Astrocyte of the cerebellum (primary cell): ENCODE measurements at places on chromosomes 7 and 10.

- DNase-seq: no peak
Observed at GRCh38 chr10:91360461-91360860, 49.7 kb upstream of the HECTD2 start.

GRCh38 chr7:115549910-115550309 lies 480.7 kb downstream of the TFEC start:
- DNase-seq: no peak

- DNase-seq: no peak
Observed at GRCh38 chr7:7802531-7802930, 84.1 kb upstream of the RPA3 start.

- no peak for DNase-seq
Observed at GRCh38 chr10:88190540-88191235, 327.3 kb downstream of the PTEN start.

GRCh38 chr10:103244666-103245271 lies 918 bp upstream of the RPEL1 start:
- DNase-seq: peak; percentile 77

- DNase-seq: no peak
Observed at GRCh38 chr7:33669251-33669670, 236.1 kb upstream of the BMPER start.

- no peak for DNase-seq
Observed at GRCh38 chr7:117312593-117313580, 10.0 kb downstream of the WNT2 start.

- peak; percentile 28 for DNase-seq
Observed at GRCh38 chr7:72493850-72494661, 81.9 kb upstream of the CALN1 start.

DNA sequence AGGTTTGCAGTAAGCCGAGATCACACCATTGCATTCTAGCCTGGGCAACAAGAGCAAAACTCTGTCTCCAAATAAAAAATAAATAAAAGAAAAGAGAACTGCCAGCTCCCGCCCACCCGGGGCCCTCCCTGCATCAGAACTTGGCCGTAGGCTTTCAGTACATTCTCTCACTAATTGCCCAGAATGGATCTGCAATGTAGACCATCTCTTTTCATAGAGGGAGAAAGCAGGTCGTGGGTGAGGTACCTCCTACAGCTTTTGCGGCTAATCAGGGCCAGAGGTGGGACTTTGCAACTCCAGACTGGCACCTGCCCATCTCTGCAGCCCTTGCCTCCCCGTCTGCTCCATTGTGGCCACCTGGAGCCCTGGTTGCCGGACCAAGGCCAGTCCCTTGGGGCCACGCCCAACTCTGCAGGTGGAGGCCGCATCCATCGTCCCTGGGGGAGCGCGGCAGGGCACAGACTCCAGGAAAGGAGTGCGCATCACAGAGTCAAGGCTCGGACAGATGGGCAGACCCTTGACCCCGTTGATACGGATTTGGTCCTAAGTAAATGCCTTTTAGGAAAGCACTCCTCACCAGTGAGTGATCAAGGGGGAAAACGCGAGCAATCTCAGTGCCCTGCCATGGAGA lies 179.1 kb upstream of the SH2B2 start:
- DNase-seq: no peak

DNA sequence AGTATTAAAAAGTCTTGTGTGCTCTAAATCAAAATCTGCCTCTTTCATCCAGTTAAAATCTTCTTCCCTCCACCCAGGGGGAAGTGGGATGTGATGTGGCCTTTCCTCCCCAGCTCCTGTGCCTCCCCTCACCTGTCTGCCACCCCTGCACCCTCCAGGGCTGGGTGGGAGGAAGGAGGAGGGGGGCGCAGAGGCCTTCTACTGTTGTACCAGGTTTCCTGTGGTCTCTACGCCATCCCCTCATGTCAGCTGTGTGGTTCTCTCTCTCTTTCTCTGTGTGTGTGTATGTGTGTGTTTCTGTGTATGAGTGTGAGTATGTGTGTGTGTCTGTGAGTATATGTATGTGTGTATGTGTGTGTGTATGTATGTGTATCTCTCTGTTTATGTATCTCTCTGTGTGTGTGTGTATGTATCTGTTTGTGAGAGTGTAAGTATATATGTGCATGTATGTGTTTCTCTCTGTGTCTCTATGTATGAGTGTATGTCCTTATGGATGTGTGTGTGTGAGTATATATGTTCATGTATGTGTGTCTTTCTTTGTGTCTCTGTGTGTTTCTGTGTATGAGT lies 45.5 kb upstream of the C10orf71 start:
- DNase-seq: no peak

DNA sequence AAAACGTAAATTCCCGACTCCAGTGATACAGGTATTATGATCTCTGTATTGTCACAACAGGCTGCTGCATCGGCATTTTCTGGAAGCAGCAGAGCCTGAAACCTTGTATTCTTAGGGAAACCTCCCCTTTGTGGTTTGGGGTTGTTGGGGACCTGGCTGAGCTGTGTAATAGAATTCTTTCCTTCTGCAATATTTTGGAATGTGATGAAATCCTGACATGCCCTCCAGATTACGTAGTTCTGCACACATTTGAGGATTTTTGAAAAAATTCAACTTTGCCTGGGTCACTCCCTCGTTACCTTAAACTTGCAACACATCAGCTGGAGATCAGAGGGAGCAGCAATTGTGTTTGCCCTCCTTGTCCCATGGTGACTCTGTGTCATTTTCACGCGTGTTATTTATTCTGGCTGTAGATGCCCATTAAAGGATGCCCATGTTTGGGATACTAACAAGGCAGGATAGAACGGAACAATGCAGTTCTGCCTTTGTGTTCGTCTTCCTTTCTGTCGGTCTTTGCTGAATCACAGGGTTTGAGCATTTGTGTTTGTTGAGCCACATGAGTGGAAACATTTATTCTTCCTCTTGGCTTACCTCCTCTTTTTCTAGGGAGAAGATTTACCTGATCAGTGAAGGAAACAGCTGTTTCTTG lies 181.7 kb downstream of the TCF7L2 start:
- DNase-seq: no peak

DNA sequence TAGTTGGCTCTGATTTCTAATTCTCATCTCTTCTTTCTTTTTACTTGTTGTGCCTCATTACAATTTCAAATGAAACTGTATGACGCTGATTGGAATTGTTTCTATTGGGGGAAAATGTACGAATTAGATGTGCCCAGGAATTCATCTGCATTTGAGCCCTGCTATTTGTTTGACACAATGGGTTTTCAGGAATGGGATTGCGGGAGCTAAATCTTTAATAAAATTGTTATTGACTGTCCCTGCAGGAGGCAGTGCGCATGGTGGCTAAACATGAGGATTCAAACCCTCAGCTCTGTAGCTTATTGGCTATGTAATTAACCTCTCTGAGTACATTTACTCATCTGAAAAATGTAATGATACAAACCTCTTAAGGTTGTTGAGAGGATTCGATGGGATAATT lies 181.6 kb downstream of the NXPH1 start:
- DNase-seq: no peak

GRCh38 chr10:79060641-79061255 lies 8.0 kb upstream of the ZMIZ1 start:
- no peak for DNase-seq

DNA sequence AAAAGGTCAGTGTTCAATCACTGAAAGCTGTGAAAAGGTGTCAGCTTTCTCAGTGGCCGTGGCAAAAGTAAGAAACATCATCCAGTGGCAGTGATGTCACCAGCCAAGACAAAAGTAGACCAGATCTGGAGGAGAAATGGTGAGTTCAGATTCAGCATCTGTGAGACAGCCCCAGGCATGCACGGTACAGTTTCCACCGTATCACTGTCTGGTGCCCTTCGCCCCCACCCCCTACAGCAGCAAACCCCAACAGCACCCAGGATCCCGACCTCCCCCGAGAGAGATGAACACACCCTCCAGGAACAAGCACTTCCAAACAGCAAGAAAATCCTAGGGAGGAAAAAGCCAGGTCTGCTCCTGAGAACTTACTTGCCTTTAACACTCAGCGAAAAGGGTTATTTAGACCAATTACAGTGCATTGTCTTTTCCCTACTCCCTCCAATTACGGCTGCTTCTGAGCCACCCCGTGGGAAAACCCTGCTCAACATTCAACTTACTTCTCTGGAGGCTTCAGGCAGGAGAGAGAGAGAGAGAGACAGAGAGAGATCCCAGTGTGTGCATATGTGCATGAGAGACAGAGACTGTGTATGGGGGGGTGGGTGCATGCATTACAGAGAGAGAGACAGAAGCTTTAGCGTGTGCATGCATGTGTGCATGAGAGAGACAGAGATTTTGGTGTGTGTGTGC lies 189.6 kb downstream of the GRID1 start:
- no peak for DNase-seq

DNA sequence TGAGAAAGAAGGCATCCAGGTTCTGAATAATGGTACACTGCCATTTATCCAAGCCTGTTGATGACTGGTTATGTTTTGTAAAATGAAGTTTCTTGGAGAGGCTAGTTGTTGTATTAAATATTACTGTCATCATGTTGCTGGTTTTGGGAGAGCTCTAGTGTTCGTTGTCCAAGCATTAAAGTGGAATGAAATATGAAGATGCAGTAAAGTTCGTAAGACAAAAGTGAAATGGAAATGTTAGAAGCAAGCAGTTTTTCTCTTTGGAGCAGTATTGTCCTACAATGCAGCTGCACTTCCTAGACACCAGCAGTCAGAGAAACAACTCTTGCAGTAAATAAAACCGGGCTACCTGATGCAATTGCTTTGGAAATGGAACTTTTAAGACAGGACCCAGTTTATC lies 156.8 kb upstream of the FZD1 start:
- DNase-seq: no peak

- peak; percentile 80 for DNase-seq
Observed at GRCh38 chr7:47818796-47819606, 129.3 kb downstream of the PKD1L1 start.

DNA sequence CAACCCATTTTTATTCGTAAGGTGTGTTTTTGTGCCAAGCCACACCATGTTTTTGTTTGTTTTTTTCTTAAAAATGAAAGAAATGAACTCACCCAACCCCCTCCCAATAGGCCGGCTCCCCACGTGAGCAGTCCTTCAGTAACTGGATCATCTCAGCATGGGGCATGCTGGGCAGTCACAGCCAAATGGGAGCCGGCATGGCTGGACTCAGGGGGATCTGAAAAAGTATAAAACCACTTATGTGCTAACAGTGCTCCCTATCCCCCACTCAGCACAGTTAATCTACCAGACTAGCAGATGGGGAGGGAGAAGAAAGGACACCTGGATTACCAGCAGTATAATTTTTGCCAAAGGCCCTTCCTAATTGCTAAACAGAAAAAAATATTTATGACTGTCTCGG lies 39.3 kb downstream of the BAZ1B start:
- DNase-seq: peak; percentile 8

DNA sequence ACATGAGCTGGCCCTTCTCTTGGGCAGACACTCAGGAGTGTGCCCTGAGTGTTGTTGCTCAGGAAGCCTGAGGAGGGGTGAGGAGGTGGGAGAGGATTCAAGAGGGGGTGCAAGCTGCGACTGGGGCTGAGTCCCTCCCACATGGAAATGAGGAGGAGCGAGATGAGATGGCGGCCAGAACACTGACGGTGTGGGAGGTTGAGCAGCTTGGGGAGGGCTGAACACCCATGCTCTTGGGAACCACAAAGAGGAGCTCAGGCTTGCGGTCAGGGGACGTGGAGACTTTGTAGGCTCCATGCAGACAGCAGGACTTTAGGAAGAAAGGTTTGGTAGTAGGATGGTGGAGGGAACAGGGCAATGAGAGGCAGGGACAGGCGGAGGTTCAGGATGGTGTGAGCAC lies 163.2 kb upstream of the SHH start:
- DNase-seq: no peak

GRCh38 chr7:44982535-44982923 lies 3.7 kb upstream of the MYO1G start:
- no peak for DNase-seq

GRCh38 chr10:89466599-89467035 lies 52.2 kb downstream of the IFIT5 start:
- no peak for DNase-seq

DNA sequence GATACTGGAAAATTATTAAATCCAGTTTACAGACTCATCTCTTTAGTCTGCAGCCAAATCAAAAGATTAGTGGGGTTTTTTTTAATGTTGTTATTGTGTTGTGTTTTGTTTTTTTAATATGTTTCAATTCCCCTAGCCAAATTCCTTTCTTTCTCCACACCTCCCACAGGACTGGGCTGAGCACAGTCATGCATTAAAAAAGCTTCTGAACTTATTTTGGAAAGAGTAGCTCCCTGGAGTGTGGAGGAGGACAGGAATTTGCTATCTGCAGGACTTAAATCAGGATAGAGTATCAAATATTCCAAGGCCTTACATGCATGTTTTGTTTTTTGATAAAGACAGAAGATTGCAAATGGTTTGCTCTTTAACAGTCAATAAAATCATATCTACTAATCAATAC lies 90.7 kb downstream of the GNAI1 start:
- DNase-seq: peak; percentile 31

DNA sequence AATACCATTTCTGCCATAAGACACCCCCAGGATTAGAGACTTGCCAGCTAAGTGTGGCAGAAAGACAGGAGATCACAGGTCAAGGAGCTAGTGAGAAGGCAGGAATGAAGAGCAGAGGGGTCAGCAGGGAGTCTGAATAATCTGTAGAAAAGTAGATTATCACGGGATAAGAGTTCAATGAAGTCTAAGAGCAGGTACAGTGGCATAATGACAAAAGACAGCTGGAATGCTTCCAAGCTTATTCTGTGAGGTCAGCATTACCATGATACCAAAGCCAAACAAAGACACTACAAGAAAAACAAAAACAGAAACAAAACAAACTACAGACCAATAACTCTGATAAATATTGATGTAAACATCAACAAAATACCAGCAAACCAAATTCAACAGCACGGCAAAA lies 20.8 kb downstream of the PILRA start:
- DNase-seq: no peak

GRCh38 chr7:127713758-127714157 lies 61.8 kb downstream of the SND1 start:
- no peak for DNase-seq

DNA sequence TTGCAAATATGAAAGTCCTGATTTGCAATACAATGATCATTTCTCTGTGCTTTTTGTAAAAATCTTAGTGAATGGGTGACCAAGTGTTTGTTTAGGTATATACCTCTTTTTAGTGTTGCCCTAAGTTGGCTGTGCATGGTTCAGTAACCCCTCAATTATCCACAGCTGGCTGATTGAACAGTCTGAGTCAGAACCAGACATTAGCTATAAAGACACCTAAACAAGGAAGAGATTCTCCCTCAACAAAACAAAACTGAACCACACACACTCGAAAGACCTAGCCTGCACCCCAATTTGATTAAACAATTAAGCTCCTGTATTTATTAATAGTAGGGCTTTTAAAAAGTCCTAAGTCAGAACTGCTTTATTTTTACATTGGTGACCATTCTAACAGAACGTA lies 2.8 kb downstream of the RSBN1L start:
- DNase-seq: no peak

GRCh38 chr7:130794619-130794922 lies 60.6 kb upstream of the KLF14 start:
- no peak for DNase-seq
